ENCODE measurements at places on chromosomes 2 and 18. TPM values are rescaled to one million over a fixed set of nuclear protein-coding genes. Genes with fewer than 3 reads are reported as not detected.

XIRP2 gene
- not detected for total RNA-seq

GKN2 gene
- total RNA-seq, result not detected

POLR1A gene
- 15.1 TPM for total RNA-seq

AGAP1 gene
- 12.6 TPM for total RNA-seq

NLRC4 gene
- total RNA-seq, result not detected

KCNJ13 gene
- total RNA-seq, result not detected

FBXO15 gene
- 0.96 TPM for total RNA-seq

GDF7 gene
- 0.04 TPM for total RNA-seq

SCYGR4 gene
- not detected for total RNA-seq
